NCI-H1694 (cell line): ENCODE measurements at places on chromosomes 1 and 21.

- DNase-seq = no peak
These were observed 50.4 kb downstream of the RAP1GAP start for GRCh38 chr1:21618561-21619374.

- no peak for DNase-seq
These were observed 1288.3 kb upstream of the B3GALT2 start for GRCh38 chr1:194474701-194475100.

DNA sequence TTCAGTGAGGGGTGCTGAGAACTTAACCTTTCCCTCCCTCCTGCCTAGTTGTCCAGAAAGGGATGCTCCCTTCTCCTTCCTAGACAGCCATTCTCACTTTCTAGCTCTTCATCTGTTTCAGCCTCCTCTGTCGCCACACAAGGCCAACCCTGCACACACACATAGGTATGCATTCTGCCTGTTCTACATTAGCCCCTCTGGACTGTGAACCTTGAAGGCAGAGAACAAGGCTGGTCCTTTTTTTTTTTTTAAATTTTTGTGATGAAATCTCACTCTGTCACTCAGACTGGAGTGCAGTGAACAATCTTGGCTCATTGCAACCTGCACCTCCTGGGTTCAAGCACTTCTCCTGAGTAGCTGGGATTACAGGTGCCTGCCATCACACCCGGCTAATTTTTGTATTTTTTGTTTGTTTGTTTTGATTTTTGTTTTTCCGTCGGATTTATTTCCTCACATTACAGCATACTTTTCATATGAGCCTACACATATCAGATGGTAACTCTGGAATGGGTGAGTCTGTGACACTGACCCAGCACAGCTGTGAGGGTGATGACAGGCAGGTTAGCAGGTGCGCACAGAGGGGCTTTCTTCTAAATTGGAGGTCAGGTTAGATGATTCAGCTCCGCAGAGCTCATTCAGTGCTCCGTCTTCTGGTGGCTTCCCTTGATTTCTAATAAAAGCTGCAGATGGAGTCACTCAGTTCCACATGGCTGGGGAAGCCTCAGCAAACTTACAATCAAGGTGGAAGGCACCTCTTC is 4.9 kb upstream of the AKR1A1 start:
- DNase-seq = no peak

- DNase-seq = no peak
These were observed 67.5 kb downstream of the SYT2 start for GRCh38 chr1:202642619-202643291.

- no peak for DNase-seq
These were observed 136.2 kb upstream of the DUSP10 start for GRCh38 chr1:221878134-221878533.

DNA sequence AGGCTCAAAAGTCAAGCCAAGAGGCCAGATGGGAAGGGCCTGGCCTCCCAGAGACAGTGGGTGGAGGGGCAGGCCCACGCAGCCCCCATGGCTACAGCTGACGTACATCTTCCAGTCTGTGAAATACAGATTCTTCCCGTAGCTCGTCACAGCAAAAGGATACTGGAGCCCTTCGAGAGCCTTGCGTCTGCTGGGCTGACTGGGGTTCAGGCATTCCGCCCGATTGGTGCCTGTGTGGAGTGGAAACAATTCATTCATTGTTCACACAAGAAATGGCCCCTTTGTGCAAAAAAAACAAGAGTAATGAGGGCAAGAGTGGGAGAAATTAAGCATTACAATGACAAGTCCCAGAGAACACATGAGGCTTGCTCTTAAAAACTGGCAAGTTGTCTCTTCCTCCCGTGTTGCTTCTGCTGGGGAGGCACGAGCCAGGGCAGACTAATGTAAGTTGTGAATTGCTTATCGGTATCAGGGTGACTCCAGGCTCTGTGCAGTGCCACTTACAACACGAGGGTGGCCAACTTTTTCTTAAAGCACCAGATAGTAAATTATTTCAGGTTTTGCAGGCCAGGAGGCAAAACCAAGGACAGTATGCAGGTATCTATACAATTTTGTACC is 85.1 kb downstream of the NID1 start:
- DNase-seq = no peak

- DNase-seq = no peak
These were observed 41.7 kb downstream of the PTGFRN start for GRCh38 chr1:116951200-116951935.

- no peak for DNase-seq
These were observed 4.4 kb upstream of the OR10K1 start for GRCh38 chr1:158457246-158457645.
